Liver (tissue), 10 donors: ENCODE measurements at places on chromosomes 4 and X. TPM values are rescaled to one million over a fixed set of nuclear protein-coding genes. Genes with fewer than 3 reads are reported as not detected.

ARMCX1 gene
- total RNA-seq, result 9.0 TPM

ASMT gene
- not detected for total RNA-seq

PPARGC1A gene
- 7.7 TPM for total RNA-seq

MAGEA2 gene
- not detected for total RNA-seq

ATOH1 gene
- total RNA-seq, result not detected

MAOA gene
- 94.2 TPM for total RNA-seq

NXF2 gene
- not detected for total RNA-seq

LRAT gene
- total RNA-seq, result 4.4 TPM

DNA sequence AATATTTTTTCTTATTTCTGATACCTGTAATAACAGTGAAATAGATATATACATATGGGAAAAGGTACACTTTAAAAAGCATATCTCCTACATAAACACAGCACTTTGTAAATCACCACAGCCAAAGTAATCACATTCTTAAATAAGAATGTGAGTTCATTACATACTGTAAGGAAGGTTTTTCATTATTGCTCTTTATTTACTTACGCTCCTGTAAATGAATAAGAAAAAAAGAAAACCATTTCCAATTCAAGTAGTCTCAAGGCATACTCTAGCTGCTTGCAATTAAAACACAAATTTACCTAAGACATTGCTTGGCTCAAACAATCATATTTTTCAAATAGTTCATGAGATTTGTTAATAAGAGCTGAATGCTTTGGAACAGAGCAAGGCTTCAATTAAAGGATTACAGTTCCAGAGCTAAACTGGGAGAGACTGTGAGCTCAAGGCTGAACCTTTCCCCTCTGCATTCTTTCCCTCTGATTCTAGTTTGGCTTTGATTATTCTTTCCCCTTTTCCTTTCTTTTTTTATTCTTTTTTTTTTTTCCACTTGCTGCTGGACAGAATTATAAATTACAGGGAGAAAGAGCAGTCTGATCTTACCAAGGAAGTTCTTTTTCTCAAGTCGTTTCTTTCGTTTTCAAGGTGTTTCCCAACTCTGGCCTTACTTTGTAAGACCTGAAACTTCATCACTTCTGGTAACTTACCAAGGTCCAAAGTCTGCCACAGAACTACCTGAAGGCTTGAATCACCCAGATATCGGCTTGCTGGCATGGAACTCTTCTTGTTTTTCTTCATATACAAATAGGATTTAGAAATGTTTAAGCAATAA, 278.3 kb downstream of the INPP4B start:
- no peak overlapping the region for H3K27ac ChIP-seq
- H3K36me3 ChIP-seq, result no peaks in the 10 kb centered on the region
- H3K4me3 ChIP-seq, result no peak overlapping the region
- H3K4me1 ChIP-seq, result no peaks in the 10 kb centered on the region

GRCh38 chr4:151865744-151866591, 105.2 kb upstream of the GATB start:
- no peak overlapping the region for H3K4me3 ChIP-seq
- H3K27me3 ChIP-seq, result no peaks in the 10 kb centered on the region
- no peaks in the 10 kb centered on the region for H3K4me1 ChIP-seq
- H3K27ac ChIP-seq, result no peak overlapping the region
- no peaks in the 10 kb centered on the region for H3K36me3 ChIP-seq

- H3K4me3 ChIP-seq, result no peak overlapping the region
- no peaks in the 10 kb centered on the region for H3K4me1 ChIP-seq
- DNase-seq, result no peak
- no peak overlapping the region for H3K27ac ChIP-seq
- H3K36me3 ChIP-seq, result no peaks in the 10 kb centered on the region
- H3K27me3 ChIP-seq, result no peaks in the 10 kb centered on the region
Observed at GRCh38 chr4:121736735-121737351, 28.1 kb downstream of the SMIM43 start.

- no peak for DNase-seq
- H3K36me3 ChIP-seq, result no peaks in the 10 kb centered on the region
- no peak overlapping the region for H3K4me3 ChIP-seq
- peaks cover 9% of the 10 kb centered on the region for H3K4me1 ChIP-seq
- H3K27me3 ChIP-seq, result no peaks in the 10 kb centered on the region
Observed at GRCh38 chr4:139131209-139131870, 45.7 kb downstream of the ELF2 start.

DNA sequence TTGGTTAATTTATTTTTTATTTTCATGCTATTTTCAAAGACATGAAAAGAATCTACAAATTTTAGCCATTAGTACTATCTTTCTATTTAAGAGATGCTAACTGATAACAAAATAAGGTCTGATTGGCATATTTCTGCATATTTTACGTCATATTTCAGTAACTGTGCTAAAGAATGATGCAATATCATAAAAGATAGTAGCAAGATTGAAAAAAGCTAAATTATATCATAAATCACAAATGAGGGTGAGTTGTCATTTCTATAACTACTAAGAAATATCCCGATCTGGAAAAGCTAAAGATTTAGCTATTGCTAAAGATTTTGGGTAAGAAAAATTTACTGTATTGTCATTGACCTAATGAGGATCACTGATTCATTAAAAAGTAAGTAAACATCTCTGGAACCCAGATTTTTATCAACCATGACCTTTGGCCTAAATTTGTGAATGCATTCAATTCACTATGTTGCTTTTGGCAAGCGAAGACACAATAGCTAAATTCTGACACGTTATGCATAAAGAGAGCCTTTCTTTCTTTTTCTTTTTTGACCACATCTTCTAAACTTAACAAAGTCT, 103.6 kb downstream of the HPGD start:
- H3K27ac ChIP-seq, result no peak overlapping the region
- no peak for DNase-seq
- no peaks in the 10 kb centered on the region for H3K36me3 ChIP-seq
- no peaks in the 10 kb centered on the region for H3K27me3 ChIP-seq
- no peak overlapping the region for H3K4me3 ChIP-seq

DNA sequence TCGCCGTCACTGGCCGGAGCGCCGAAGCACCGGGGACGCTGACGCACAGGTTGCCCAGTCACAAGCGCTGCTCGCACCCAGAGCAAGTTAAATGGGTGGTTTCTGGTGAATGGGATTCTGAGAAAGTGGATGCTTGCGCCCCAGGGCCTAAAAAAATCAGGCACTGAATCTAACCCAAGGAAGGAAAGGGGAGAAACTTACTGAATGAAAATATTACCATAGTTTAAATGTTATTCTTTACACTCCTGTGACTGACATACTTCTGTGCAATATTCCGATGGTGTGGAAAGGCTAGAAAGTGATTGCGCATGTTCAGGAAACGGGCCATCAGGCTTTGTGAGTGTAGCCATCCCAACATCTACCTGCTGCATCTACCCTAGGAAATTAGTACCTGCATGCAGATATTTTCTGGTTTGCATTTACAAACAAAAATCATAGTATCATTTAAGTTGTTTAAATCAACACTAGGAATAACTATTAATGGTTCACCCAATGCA, 838 bp upstream of the ABCG2 start:
- no peak for DNase-seq
- H3K36me3 ChIP-seq, result no peaks in the 10 kb centered on the region
- H3K4me3 ChIP-seq, result peak overlapping the region; percentile 81
- H3K4me1 ChIP-seq, result peaks cover 23% of the 10 kb centered on the region

DNA sequence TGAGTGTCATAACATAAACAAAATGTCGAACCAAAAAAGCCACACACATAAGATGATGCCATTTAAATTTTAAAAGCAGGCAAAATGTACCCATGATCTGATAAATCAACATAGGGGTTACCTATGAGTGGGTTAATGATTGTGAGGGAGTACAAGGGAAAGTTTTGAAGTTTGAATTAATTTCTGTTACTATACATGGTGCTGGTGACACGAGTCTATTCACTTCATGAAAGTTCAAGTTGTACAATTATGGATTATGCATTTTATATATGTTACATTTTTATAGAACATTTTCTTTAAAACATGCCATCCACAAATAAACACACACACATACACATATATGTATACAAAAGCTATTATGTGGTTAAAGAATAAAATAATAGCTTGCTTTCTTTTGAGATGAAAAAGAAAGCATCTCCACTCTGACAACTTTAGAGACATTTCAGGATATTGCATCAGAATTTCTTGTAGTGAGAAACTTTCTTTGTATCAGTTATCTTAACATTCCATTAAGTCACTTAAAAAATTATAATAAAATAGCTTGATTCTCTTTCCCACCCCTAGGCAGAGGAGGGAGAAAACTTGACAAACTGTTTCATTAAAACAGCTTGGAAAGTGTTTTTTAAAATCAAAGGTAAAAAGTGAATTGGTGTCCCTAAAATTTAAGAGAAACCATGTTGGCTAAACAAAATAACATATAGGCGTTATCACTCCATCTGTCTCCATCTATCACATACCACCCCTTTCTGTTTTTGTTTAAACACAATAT, 891.8 kb upstream of the NDST4 start:
- no peak for DNase-seq
- H3K4me3 ChIP-seq, result no peak overlapping the region
- H3K27ac ChIP-seq, result no peak overlapping the region
- no peaks in the 10 kb centered on the region for H3K27me3 ChIP-seq
- H3K4me1 ChIP-seq, result no peaks in the 10 kb centered on the region

DNA sequence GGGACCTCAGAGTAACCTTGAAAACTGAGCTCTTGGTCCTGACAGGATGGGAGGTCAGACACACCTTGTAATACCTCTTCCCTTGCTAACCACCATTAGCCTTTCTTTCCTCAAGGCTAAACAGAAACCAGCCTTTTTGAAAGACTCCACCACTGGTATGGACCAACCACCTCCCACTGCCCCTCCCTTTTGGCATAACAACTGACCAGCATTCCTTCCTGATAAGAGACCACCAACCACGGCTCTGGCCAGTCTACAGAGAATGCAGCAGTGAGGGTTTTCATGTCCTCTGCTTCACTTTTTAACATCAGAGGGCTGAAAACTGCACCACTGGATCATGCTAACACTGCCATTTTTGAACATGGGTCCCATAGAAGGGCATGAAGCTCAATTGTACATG, 100.2 kb upstream of the MID1IP1 start:
- H3K4me3 ChIP-seq, result no peak overlapping the region
- no peaks in the 10 kb centered on the region for H3K36me3 ChIP-seq

- H3K4me3 ChIP-seq, result no peak overlapping the region
- DNase-seq, result no peak
- no peaks in the 10 kb centered on the region for H3K27me3 ChIP-seq
- no peaks in the 10 kb centered on the region for H3K36me3 ChIP-seq
- no peak overlapping the region for H3K27ac ChIP-seq
- H3K4me1 ChIP-seq, result no peaks in the 10 kb centered on the region
Observed at GRCh38 chrX:110248578-110248977, 69.3 kb downstream of the AMMECR1 start.

DNA sequence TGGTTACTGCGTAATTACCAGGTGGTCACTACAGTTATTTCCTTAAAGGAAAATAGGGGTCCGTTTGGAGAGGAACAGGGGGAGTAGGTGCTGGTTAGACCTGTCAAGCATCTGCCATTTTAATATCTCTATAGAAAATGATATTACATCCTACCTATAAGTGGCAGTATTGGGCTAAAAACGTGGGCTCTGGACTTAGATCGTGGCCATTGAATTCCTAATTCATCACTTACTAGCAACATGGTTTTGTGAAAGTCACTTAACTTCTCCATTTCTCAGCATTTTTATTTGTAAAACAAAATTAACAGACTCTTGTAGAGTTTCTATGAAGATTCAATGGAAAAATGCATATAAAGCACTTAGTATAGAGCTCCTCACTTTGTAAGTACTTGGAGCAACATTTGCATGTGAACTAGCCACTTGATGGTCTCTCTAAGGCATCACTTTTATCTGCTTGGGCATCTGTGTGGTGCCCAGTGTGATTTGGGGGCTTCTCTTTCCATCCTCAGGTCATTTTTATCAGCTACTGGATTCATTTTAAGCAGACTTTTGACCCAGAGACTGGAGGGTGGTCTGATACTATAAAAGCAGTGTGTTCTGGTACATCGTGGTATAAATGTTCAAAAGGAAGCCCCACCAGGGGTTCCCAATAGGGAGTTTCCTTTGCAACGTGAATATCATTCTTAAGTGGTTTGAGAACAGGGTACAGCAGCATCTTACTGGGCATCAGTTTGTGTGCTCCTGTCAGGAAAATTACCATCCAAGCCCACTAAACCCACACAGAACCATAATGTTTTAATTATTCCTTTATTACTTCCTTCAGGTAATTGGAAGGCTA, 42.7 kb upstream of the RASSF6 start:
- H3K36me3 ChIP-seq, result no peaks in the 10 kb centered on the region
- H3K4me3 ChIP-seq, result no peak overlapping the region

GRCh38 chrX:75327607-75328006, 53.7 kb downstream of the UPRT start:
- H3K36me3 ChIP-seq, result peaks cover 2% of the 10 kb centered on the region
- H3K4me1 ChIP-seq, result no peaks in the 10 kb centered on the region

GRCh38 chr4:101850698-101851097, 60.2 kb downstream of the BANK1 start:
- H3K27ac ChIP-seq, result no peak overlapping the region
- no peak overlapping the region for H3K4me3 ChIP-seq
- H3K36me3 ChIP-seq, result no peaks in the 10 kb centered on the region
- H3K27me3 ChIP-seq, result no peaks in the 10 kb centered on the region

- peaks cover 4% of the 10 kb centered on the region for H3K4me1 ChIP-seq
- H3K27ac ChIP-seq, result no peak overlapping the region
Observed at GRCh38 chrX:154429711-154430110, 1.2 kb downstream of the ATP6AP1 start.

GRCh38 chr4:169080981-169081380, 70.9 kb upstream of the CBR4 start:
- no peak overlapping the region for H3K4me3 ChIP-seq
- H3K36me3 ChIP-seq, result no peaks in the 10 kb centered on the region
- H3K27ac ChIP-seq, result no peak overlapping the region
- H3K27me3 ChIP-seq, result no peaks in the 10 kb centered on the region

- no peaks in the 10 kb centered on the region for H3K27me3 ChIP-seq
- H3K4me3 ChIP-seq, result no peak overlapping the region
- H3K27ac ChIP-seq, result no peak overlapping the region
- no peaks in the 10 kb centered on the region for H3K4me1 ChIP-seq
- H3K36me3 ChIP-seq, result no peaks in the 10 kb centered on the region
Observed at GRCh38 chrX:21946925-21947641, 6.6 kb downstream of the SMS start.

GRCh38 chrX:52341493-52341892, 27.3 kb upstream of the XAGE2 start:
- no peak overlapping the region for H3K27ac ChIP-seq
- no peaks in the 10 kb centered on the region for H3K27me3 ChIP-seq
- H3K36me3 ChIP-seq, result no peaks in the 10 kb centered on the region
- DNase-seq, result no peak

DNA sequence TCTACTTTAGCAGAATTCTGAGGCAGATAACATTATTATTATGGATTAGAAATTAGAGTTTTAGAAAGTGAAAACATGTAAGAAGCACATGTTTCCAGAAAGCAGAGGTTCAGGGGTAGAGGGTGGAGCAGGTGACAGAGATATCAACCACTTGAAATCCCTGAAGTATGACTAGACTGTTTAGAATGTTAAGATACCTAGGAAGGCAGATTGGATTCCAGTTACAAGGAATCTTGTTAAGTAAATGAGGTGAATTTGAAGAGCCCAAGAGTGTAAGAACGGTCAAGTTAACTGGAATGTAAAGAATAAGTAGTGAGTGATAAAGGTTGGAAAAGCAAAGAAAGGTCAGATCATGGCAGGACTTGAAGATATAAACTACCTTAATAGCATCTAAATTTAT, 37.6 kb downstream of the ARSJ start:
- no peak overlapping the region for H3K4me3 ChIP-seq
- H3K27me3 ChIP-seq, result no peaks in the 10 kb centered on the region
- H3K27ac ChIP-seq, result no peak overlapping the region
- H3K4me1 ChIP-seq, result no peaks in the 10 kb centered on the region
- H3K36me3 ChIP-seq, result no peaks in the 10 kb centered on the region

- H3K27me3 ChIP-seq, result no peaks in the 10 kb centered on the region
- no peaks in the 10 kb centered on the region for H3K36me3 ChIP-seq
- no peak for DNase-seq
- no peak overlapping the region for H3K27ac ChIP-seq
- no peaks in the 10 kb centered on the region for H3K4me1 ChIP-seq
Observed at GRCh38 chrX:43573441-43574015, 82.6 kb upstream of the MAOA start.
